WTC11 (cell line): ENCODE measurements at places on chromosomes 4 and X.
A peak's percentile ranks its signal among the peaks of the same experiment; 100 is the strongest.

- no peak for DNase-seq
Observed at GRCh38 chrX:139530550-139530949, at the start of gene F9. TSS of gene F9 (plus strand) at chrX:139530739. CDS start at chrX:139530765, 26 bp downstream.

DNA sequence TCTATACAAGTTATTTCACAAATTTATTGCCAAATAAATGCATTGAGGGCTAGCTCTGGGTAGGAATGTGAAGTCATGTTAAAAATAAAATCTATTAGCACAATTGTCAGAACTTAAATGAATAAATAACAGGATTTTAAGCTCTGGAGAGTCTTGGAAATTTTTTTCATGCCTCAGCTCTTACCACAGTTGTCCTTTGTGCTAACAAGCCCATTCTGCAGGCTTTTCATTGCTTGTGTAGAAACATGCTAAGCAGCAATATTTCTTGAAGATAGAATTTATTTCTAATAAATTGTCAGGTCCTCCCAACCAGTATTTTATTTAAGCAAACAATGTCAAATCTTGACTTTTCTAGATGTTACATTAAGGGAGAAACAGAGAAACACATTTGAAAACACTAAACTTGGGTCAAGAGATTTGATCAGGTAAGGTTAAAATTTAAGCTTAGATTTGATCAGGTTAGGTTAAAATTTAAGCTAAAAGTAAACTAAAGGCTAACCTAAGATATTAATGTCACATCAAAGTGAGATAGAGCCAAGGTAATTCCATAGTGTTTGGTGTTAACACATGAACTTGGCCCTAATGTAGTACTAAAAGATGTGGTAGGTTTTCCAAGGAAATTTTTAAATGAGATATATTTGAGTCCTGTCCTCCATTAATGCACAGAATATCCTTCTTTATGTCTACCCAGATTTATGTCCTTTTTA lies 179.1 kb upstream of the IL1RAPL1 start:
- no peak for DNase-seq

DNA sequence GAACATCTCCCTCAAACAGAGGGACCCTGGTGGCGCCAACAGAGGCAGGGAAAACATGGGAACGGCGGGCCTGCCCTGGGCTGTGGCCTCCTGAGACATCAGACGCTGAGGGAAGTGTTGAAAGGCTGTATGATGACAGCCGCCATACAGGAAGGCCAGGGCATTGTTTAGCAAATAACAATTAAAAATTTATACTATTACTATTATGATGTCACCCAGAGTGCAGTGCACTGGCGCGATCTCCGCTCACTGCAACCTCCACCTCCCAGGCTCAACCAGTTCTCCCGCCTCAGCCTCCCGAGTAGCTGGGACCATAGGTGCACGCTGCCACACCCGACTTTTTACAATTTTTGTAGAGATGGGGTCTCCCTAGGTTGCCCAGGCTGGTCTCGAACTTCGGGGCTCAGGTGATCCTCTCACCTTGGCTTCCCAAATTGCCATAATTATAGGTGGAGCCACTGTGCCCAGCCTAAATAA lies 54.6 kb downstream of the CPZ start:
- DNase-seq, result no peak

DNA sequence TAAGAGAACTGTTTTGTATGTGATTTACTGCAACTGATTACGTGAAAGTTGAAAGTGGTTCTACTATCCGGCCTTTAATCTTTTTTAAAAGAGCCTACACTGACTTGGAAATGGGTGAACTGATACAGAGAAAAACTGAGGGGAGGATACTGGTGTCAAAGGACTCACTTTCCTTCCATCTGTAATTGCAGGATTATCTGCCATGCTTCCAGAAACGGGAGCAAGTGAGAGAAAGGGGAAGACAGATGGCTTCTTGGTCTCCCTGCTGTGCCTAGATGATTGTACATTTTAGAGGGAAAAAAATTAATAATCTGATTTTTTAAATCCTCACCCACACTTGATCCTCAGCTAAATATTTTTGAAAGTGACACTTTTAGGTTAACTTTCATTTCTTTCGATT lies 88.3 kb upstream of the GRID2 start:
- DNase-seq, result no peak

DNA sequence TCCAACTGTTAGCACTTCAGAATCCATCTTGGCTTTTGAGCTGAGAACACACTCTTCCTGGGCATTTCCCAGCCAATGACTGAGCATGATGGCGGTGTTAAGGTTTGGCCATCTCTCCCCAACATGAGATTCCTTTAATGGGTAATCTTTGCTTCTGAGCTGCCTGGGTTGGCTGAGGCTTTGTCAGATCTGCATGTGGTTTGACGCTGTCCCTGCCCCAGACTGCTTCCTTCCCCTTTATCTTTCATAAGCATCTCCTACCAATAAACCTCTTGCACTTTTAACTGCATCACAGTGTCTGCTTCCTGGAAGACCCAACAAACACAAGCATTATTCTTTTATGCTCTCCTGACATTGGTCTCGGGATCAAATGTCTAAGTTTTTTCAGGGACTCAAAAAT lies 31.5 kb upstream of the DIPK2B start:
- no peak for DNase-seq

GRCh38 chrX:56751071-56751470 lies 22.0 kb downstream of the NBDY start:
- DNase-seq, result no peak

- no peak for DNase-seq
Observed at GRCh38 chrX:148229801-148230303, 248.7 kb downstream of the FMR1NB start.

DNA sequence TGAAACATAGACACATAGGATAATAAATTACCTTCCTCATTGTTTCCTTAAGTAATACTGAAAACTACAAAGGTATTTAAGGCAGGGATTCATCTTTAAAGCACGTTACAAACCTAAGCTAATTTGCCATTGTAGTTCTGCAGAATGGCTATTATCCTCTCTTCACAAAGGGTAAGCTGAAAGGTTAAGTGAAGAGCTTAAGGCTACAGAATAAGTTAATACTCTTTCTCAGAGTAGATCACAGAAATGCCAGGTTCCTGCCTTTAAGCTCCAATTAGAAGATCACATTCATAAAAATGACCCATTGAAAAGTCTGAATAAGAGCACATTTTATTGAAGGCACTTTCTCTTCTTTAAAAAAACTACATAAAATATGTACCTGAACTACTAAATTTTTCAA lies 42.1 kb upstream of the PRDM5 start:
- DNase-seq, result no peak

DNA sequence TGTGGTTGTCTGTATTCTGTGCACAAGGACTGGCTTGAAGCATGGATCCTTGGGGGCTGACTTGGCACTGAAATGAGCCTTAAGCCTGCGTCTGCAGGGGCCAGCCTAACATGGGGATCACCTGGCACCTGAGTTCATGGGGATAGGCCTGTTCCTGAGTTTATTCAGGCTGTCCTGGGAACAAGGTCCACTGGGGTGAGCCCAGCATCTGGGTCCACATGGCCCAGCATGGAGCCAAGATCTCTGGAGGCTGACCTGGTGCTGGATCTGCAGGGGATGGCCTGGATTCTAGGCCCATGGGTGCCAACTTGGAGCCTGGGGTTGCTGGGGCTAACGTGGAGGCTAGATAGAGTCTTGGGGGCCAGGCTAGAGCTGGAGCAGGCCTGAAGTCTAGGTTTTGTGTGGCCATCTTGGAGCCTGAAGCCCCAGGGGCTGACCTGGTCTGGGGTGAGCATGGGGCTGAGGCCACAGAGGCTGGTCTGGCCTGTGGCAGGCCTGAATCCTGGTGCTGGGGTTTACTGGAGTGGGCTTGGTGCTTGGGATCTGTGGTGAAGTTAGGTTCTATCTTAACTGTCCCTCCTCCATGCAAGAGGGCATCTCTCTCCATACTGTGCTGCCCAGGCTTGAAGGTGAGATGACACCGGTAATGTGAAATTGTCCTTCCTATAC lies 652 bp upstream of the KLKB1 start:
- no peak for DNase-seq

DNA sequence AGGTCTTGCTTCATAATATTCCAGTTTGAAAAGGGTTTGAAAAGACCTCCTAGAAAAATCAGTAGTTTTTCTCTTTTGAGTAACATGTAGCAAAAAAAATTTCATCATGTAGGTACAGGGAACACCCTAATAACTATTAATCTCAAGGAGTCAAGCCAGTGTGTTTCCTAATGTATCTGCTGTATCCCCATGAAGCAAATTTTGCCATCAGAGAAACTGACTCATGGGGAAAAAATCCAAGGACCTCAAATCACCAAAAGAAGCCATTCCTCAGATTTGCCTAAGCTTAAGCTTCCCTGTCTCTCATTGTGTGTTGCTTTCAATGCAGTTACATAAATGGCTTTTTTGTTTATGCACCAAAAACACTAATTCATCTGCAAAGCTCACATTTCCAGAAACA lies 29.7 kb downstream of the F9 start:
- no peak for DNase-seq

DNA sequence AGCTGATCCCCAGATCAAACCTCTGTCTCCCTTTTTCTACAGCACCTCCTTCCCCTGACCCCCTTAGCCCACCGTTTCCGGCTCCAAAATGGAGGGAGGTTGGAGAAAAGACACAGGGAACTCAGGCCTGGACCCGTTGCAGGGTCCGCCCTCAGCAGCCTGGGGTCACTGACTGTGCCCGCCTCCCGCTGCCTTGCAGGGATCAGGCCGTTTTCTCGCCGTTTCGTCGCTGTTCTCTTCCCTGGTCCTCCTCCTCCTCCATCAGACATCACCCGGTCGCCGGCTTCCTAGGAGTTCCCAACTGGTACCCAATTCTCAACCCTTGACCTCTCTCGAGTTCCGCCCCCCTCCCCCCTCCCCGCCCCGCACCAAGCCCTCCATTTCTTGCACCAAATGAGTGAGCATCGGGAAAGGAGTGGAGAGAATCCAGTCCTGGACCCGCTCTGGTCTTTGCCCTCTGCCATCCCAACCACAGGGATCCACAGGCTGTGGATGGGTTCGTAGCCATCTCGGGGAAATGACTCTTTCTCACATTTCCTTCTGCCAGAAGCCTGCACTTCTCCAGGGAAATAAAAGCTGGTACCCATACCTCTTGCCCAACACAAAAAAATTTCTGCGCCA lies 493 bp downstream of the TCEAL5 start:
- peak; percentile 12 for DNase-seq

GRCh38 chr4:158750379-158750778 lies 18.4 kb upstream of the FNIP2 start:
- DNase-seq, result no peak

- DNase-seq, result no peak
Observed at GRCh38 chr4:31445526-31445925, 725.4 kb downstream of the PCDH7 start.

GRCh38 chr4:146840731-146841130 lies 104.9 kb downstream of the TTC29 start:
- no peak for DNase-seq

GRCh38 chrX:19739683-19740082 lies 147.7 kb downstream of the SH3KBP1 start:
- DNase-seq, result peak; percentile 64

DNA sequence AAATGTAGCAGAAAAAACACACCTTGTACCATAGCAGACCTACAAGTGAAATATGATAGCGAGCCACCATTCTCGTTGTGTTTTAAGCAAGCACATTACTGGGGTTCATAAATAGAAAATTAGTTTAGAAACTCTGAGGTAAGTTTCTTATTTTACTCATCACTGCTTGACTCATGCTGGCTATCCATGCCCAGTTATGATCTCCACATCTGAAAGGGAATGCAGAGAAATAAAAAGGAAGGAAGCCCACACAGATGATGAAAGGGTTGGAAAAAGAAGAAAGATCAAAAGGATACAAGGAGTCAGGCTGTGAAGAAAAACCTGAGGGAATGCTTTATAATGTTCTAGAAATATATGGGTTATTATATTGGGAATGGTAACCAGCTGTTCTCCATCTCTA lies 54.5 kb downstream of the CAMK2D start:
- DNase-seq, result no peak

DNA sequence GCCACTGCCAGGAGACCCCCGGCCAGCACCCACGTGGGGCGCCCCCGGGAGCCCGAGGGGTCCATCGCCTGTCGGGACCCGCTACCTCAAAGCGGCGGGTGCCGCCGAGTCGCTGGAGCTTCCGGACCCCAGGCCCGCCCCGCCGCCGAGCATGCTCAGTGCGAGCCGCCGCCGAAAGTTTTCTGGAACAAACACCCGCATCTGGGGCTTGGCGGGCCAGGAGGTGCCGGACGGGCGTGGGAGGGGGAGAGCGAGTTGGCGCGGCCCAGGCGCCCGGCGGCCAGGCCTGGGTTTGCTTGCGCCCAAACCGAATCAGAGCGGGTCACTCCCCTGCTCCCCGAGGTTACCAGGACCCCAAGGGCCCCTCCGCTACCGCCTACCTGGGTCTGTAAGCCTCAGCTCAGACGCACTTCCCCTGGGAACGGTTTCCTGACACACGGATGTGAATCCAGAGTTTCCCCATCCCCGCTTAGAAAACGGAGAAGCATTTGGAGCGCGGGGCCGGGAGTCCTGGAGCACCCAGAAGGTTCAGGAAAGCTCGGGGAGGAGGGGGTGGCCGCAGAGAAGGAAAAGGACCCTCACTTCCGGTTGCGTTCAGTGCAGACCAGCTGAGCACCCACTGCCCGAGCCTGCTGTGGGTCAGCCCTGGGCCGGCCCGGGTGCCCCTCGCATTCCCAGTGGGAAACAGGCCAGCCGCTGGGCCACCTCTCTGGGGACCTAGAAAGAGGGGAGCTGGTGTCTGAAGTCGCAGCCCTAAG lies at the start of gene EVC2:
Gene EVC2 (minus strand): TSS at position 111 of the 758 bp plus-strand sequence. CDS start 46 bp downstream, at position 65.
- DNase-seq, result peak; percentile 73

- DNase-seq, result no peak
Observed at GRCh38 chrX:28584025-28584424, 3.2 kb upstream of the IL1RAPL1 start.

DNA sequence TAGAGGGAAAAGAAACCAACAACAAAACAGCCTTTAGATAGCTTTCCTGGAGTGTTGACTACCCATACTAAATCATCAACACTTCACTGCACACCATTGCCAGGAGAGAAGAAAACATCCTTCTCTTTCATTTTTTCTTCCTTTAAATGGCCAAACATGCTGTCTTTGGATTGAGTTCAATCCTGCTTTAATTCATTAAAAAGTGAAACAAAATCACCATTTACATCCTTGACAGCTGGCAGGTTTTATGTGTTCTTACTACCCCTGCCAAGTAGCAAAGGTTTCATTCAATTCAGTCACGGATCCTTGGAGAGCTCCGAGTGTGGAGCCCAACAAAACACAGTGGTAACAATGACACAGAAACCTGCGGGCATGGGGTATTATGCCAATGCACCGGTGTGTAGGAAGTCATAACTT lies 568.3 kb downstream of the ANKRD50 start:
- DNase-seq, result no peak

DNA sequence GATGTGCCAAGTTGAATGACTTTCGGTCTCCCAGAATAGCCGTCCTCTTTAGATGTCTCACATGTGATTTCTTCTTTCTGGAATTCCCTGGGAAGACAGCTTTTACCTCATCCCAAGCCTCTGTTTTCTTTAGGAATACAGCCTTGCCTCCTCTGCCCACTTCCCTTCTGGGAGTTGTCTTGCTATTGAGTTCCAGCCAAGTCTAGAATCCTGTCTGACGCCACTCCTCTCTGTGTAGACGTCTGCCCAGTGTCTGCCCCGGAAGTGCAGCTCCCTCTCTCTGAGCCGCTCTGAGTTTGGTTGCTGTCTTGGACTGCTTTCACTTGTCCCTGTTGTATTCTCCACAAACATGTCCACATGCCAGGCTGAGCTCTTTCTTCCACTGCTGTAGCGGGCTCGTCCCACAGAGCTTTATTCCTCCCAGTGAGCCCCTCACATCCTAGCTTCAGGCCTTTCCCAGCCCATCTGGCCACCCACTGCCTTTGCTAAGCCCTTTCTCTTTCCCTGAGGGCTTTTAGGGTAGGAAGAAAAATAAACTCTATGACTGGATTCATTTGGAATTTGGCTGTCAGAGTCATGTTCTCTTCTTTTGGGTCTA lies 9.0 kb upstream of the IGFBP7 start:
- no peak for DNase-seq
